Activated T-helper 2 cell treated with anti-CD3 and anti-CD28 coated beads, Interferon-gamma antibody, Interleukin-2, Interleukin-4, amounts not matched to agents 10 μg/mL and 5 μg/mL and 100 μg/mL, durations not matched to agents 14 hours and 24 hours and 36 hours (primary cell): ENCODE measurements at places on chromosomes 12 and 14.

DNA sequence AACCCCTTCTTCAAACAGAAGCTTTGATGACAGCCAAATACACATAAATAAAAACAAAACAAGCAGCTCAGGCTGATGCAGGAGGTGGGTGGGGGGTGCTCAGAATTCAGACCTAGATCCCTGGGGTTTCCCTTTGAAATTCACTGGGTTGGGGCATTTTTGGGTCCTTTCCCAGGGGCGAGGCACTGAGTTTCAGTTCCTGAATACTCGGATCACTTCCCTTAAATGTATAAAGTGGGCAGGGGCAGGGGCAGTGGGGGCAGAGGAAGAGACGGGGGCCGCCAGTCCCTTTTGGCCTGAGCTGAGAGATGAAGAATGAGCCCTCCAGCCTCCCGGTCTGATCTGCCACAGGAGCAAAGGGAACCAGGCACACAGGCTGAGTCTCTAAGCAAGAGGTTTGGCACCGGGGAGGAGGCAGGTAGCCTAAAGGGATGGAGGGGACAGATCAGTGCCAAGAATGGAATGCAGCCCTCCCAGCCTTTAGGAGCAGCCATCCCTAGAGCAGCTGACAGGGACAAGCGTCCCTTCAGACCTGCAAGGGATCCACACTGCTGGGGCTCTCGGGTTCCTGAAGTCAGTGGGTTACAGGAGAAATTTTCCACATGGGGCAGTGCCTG is 20.3 kb downstream of the KDM2B start:
- H3K27ac ChIP-seq = no peak overlapping the region
- H3K4me1 ChIP-seq = peaks cover 6% of the 10 kb centered on the region
- H3K36me3 ChIP-seq = peaks cover 13% of the 10 kb centered on the region
- no peaks in the 10 kb centered on the region for H3K27me3 ChIP-seq
- no peak overlapping the region for H3K4me3 ChIP-seq

DNA sequence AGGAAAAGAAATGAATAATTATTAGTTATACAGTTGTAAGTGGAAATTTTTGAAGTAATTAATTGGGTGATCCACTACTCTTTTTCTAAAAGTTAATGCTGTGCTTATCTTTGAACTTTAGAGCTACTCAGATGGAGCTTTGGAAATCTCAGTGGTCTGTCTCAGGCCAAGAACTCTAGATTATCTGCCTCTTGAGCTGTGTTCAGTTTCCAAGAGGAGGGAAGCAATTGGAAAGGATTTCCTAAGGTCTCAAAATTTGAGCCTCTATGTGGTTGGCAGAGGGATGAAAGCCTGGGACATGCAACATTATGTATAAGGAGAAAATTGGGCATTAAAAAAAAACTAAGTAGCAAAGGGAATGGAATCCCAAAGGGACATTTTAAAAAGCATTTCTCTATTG is 334.0 kb upstream of the PRICKLE1 start:
- H3K27ac ChIP-seq = no peak overlapping the region
- H3K36me3 ChIP-seq = no peaks in the 10 kb centered on the region
- no peak for DNase-seq
- H3K4me1 ChIP-seq = no peaks in the 10 kb centered on the region
- no peak overlapping the region for H3K4me3 ChIP-seq

- H3K4me1 ChIP-seq = no peaks in the 10 kb centered on the region
- H3K27ac ChIP-seq = no peak overlapping the region
- H3K4me3 ChIP-seq = no peak overlapping the region
- peaks cover 31% of the 10 kb centered on the region for H3K27me3 ChIP-seq
- DNase-seq = no peak
- no peaks in the 10 kb centered on the region for H3K36me3 ChIP-seq
Observed at GRCh38 chr14:23252420-23253333, 14.9 kb downstream of the RNF212B start.

- no peaks in the 10 kb centered on the region for H3K36me3 ChIP-seq
- H3K4me1 ChIP-seq = peaks cover 2% of the 10 kb centered on the region
- H3K27me3 ChIP-seq = peaks cover 24% of the 10 kb centered on the region
- no peak for DNase-seq
Observed at GRCh38 chr12:8482571-8483061, 26.9 kb downstream of the CLEC6A start.

GRCh38 chr12:27968972-27969623 is 3.4 kb downstream of the PTHLH start:
- H3K4me3 ChIP-seq = peak overlapping the region; percentile 73
- DNase-seq = no peak
- H3K4me1 ChIP-seq = peaks cover 9% of the 10 kb centered on the region

GRCh38 chr12:2696136-2696535 is 98.6 kb upstream of the FKBP4 start:
- peaks cover 20% of the 10 kb centered on the region for H3K4me1 ChIP-seq
- H3K36me3 ChIP-seq = no peaks in the 10 kb centered on the region
- no peak overlapping the region for H3K27ac ChIP-seq
- no peak for DNase-seq

DNA sequence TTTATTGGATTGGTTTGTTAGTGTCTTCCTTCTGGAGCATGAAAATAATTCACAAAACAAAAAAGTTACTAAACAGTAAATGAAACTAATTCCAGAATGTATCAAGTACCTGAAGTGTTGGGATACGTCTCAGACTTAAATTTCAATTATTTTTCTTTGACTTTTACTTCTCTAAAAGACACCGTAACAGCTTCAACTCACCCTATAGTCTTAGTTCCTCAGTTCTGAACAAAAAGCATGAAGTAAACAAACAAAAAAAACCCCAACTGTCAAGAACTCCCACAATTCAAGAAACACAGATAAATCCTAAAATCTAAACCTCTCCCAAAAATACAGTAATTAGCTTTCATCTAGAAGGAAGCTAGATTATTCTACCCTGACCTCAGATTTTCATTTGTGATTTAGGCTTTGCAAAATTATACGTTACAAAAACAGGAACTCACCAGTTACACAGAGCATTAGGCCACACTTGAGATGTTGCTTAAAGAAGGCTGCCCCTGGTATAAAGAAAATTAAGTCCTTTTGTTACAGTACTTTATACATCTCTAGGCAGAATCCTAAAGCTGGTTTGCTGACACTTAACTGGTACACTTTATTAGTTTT is 10.2 kb downstream of the HEATR5A start:
- H3K27ac ChIP-seq = no peak overlapping the region
- H3K4me3 ChIP-seq = no peak overlapping the region
- no peaks in the 10 kb centered on the region for H3K27me3 ChIP-seq
- DNase-seq = no peak
- no peaks in the 10 kb centered on the region for H3K36me3 ChIP-seq

DNA sequence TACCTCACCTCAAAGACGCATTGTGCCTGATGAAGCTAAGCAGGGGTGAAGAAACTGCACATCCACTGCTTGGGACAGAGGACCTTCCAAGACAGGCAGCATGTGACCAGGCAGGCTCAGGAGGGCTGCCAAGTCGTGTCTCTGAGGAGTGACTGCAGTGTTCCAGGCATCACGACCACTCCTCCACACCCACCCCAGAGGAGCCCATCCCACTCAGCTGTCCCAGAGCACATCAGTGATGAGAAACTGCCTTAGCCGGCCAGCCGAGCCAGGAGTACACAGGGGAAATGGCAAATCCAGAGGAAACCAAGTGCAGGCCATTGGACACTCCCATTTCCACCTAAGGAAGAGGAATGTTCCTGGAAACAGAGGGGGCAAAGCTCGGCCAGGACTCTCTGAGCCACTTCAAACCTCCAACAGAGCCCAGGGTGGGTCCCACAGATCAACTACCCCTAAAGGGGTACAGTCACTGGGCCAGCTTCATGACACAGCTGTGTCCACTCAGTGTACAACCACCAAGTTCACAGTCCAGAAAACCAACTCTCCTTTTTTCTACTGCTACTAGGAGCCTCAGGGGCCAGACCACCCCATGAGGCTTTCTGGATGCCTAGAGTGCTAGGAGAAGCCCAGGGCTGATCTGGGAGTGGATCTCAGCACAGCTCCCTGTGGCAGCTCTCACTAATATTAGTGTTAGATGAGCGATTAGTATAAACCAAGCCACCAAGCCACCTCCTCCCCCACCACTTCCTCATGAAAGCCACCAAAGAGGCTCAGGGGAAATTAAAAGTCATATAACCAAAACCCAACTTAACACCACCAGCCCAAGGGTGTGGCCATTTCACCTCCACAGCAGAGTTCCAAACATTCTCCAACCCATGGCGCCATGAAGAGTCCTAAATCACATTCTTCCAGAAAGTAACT is 15.4 kb downstream of the PXN start:
- H3K27me3 ChIP-seq = no peaks in the 10 kb centered on the region
- peak overlapping the region; percentile 65 for H3K4me3 ChIP-seq
- DNase-seq = peak; percentile 37
- peaks cover 37% of the 10 kb centered on the region for H3K36me3 ChIP-seq
- H3K4me1 ChIP-seq = peaks cover 65% of the 10 kb centered on the region

GRCh38 chr14:76917745-76918255 is 91.6 kb downstream of the LRRC74A start:
- H3K27me3 ChIP-seq = no peaks in the 10 kb centered on the region
- H3K36me3 ChIP-seq = no peaks in the 10 kb centered on the region
- H3K4me3 ChIP-seq = no peak overlapping the region
- no peak for DNase-seq
- no peak overlapping the region for H3K27ac ChIP-seq
- peaks cover 43% of the 10 kb centered on the region for H3K4me1 ChIP-seq

DNA sequence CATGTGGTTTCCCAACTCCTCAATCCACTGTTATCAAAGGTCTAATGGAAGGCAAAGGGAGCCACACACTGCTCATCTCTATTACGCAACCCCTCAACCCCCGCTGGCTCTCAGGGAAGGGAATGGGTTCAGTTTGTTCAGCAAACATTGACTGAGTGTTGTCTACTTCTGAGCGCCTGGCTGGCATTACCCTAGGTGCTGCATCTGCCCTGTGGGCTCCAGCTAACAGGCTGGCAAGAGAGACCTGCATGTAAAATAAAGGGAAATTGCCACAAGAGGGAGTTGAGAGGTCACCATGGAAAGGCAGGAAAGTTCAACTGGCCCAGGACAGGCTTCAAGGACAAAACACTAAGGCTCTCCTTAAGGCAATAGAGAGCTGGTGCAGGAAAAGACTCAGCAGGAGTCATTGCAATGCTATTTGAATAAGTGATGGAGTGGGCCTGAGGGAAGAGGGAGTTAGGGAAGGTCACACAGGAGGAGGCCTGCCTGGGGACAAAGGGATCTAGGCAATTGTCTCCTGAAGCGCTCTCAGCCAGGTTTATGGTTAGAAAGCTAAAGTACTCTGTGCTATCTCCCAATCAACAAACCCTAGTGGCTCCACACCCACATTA is 5.5 kb upstream of the ZNF740 start:
- no peaks in the 10 kb centered on the region for H3K27me3 ChIP-seq
- no peaks in the 10 kb centered on the region for H3K36me3 ChIP-seq
- no peak overlapping the region for H3K4me3 ChIP-seq

DNA sequence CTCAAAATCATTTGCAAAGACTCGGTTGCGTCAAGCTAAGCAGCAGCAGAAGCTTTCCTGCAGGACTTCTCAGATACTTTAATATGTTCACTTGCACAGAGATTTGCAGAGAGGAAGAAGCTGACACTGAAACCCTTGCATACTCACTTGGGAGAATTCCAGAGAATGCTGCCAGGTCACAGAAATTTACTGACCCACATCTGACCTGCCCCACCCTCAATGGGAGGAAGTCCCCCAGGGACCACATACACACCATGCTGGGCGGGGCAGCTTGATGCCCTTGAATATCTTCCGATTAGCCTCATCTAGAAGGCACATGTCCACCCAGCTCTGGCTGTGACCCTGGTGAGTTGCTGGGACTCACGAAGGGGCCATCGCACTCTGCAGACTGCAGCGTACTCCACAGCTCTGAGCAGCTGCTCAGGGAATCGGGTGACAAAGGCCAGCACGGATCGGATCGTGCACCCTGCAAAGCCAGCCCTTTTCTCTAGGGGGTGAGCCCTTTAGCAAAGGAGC is 83.2 kb downstream of the ITPK1 start:
- H3K4me1 ChIP-seq = peaks cover 15% of the 10 kb centered on the region
- no peak overlapping the region for H3K4me3 ChIP-seq
- DNase-seq = no peak
- no peaks in the 10 kb centered on the region for H3K27me3 ChIP-seq
- H3K27ac ChIP-seq = no peak overlapping the region

- no peaks in the 10 kb centered on the region for H3K36me3 ChIP-seq
- no peaks in the 10 kb centered on the region for H3K4me1 ChIP-seq
- H3K27ac ChIP-seq = no peak overlapping the region
- DNase-seq = no peak
Observed at GRCh38 chr12:132375747-132376463, 46.5 kb upstream of the GALNT9 start.

- peaks cover 6% of the 10 kb centered on the region for H3K4me1 ChIP-seq
- no peak within 1 kb of the TSS for H3K27ac ChIP-seq
- DNase-seq = peak; percentile 9
- peaks cover 34% of the 10 kb centered on the region for H3K27me3 ChIP-seq
Observed at GRCh38 chr14:38255673-38256532, at the start of gene CLEC14A. Gene CLEC14A, minus strand, starts transcription at chr14:38256093. Its CDS starts 71 bp downstream, at chr14:38256022.

DNA sequence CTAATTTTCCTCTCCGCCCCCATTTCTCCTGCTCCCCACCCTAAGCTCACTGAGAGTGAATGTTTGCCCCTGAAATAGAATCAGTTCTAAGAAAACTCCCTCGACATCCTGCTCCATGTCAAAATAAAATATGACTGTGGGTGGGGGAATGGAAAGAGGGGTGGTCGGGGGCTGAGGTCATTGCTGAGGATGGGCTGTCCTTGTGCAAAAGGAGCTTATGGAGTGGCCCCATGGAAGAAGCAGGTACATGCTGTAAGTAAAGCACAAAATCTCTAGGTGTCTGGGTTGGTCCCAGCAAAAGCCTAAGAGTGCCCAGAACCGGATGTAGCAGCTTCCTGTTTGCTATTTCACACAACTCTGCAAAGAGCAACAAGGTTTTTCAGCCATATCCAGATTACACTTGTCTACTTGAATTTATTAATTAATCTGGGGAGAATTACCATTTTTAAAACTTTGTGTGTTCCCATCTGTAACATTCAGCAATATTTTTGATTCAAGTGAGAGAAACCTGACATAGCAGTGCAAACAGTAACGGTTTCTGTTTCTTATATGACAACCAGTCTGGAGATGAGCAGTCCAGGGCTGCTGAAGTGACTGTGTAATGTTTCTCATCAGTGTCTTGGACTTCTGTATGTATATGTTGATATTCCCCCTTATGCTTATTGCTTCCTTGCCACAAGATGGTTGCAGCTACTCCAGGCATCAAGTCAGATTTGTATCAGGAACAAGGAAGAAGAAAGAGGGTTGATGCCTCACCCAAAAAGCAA is 40.4 kb upstream of the GZMB start:
- peak overlapping the region; percentile 97 for H3K27ac ChIP-seq
- H3K27me3 ChIP-seq = no peaks in the 10 kb centered on the region
- H3K4me1 ChIP-seq = peaks cover 78% of the 10 kb centered on the region
- peaks cover 17% of the 10 kb centered on the region for H3K36me3 ChIP-seq

DNA sequence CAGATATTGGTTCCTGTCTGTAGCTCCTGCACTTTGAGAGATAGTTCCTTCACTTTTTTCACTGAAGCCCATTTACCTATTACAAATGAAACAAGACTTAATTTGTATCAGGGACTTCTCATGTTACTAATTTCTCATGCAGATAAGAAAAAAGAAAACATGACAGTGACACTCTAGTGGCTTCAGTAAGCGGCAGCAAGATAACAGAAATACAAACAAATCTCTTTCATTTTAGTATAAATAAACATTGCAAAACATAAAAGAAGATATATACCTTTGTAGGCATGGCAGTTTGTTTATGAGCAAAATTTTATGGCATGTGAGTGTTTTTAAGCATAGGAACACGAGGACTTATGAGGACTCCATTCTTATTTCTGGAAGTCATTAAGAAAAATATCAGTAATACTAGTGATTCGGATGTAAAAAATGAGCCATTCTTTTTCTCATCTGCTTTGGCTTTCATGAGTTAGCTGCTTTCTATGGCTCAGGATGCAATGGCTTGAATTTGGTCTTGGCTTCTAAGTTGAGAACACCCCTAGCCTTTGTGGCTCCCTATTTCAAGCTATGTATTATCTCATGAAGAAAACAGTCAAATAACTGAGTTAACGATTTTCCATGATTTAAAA is 310.1 kb upstream of the RGS6 start:
- H3K4me1 ChIP-seq = peaks cover 9% of the 10 kb centered on the region
- peaks cover 60% of the 10 kb centered on the region for H3K36me3 ChIP-seq
- H3K27ac ChIP-seq = no peak overlapping the region
